ENCODE measurements at places on chromosomes 16 and 17.

- no peak for DNase-seq
Observed at GRCh38 chr16:66457888-66458287, 30.8 kb downstream of the BEAN1 start.

DNA sequence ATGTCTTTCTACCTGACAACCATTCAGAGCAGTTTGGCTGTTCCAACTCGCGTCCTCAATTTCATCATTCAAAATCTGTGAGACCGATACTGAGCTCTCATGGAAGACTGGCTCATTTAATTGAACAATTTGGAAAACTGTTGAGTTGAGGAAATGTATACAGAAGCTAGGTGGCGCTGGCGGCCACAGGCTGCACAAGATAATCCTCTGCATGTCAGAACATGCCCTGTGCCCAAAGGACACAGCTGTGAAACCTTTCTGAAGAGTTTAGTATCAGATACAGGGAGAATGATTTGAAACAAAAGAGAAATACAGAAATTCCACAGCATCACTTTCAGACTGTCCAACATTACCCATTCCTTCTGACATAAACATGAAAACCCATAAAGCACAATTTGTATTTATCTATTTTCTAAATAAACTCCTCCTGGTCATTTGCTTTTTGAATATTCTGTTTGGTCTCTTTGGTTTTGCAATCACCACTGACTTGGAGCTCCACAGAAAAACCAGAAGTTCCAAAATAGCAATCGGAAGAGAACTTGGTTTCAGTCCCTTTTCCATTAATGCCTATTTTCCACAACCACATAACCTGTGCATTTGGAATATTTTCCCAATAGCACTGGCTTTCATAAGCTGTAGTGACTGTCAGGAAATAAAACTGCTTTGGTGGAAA lies 192.8 kb downstream of the MAP2K6 start:
- peak; percentile 86 for DNase-seq

DNA sequence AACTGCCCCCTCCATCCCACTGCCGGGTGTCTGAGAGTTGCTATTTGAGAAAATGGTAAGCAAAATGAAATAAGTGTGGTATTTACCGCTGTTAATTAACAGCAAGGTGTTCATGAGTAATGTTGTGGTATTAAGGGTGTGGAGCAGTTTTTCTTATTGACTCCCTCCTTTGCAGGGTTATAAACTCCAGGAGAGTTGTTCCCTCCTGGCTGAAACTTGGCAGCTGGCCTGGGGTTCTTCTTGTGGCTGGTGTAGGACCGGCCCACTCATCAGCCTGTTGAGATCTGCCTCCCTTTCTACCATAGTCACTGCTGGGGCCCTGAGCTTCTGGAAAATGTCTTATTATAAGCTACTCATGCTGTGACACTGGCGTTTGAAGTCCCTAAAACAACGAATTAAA lies 128.6 kb downstream of the SOX9 start:
- DNase-seq: peak; percentile 45

DNA sequence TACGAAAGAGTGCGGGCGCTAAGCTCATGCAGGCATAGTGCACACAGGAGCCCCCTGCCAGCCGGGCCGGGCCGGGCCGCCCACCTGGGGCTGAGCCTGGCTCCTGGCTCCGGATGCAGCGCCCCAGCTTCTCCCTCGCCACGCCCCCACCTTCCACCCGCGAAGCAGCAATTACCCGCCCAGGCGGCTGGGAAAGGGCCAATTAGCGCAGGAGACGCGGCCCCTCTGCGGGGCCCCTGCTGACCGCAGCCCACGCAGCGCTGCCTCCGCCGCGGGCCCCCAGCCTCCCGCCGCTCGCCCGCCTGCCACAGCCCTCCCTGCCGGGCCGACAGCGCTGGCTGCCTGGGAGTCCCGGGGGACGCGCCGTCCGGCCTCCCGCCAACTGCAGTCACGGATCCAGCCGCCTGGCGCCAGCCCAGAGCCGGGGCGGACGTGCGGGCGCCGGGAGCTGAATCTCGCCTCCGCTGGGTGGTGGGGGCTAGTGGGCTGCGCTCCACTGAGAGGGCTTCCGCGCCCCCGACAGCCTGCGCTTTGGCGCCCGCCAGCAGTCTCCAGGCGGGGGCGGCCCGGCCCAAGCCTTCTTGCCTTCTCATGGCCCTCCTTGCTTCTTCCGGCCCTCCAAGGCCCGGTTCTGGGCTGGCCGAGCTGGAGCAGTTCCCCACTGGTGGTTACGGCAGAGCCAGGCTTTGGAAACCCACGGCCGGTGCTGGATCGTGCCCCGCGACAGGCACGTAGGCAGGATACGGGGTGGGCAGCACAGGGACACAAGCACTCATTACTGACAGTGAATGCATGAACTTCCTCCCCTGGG lies 14.9 kb upstream of the CBFB start:
- DNase-seq: peak; percentile 81

DNA sequence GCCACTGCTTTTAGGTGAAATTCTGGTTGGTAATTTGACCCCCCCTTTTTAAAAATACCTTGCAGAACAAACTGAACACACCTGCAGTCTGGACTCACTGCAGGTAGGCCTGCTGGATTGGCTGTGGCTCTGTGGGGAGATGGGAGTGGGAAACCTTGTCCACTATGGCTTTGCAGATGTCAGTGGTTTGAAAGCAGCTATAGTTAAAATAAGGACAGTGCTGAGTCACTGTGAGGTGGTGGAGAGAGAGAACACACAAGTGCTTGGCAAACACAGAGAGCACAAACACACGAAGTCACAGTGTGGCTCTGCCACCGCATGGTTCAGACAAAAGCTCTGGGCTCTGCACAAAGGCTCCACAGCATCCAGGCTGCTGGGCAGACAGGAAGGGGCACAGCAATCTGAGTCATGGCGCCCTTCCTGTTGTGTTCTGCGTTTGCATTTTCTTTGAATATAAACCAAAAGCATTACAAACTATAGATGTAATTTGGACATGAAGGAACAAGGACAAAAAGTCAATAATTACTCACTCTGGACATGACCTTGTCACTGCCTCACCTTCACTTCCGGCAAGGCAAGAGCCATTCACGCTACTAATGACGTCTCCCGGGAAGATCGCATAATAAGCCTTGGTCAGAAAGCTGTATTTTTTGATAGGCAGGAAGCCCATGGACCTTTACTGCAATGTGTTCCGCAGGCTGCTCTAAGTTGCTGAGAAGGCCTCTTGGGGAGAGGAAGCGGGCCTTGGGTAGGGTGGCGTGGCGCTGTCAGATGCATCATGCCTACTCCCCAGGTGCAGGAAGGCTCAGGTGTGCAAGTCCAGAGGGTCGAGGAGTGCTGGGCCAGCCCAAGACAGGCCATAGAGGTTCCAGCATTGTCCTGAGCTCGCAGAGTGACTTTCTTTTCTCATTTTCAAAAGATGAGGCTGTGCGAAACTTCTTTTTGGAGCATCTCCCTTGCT lies 60.1 kb upstream of the MED9 start:
- no peak for DNase-seq
